ENCODE measurements at places on chromosomes 12 and 14.

DNA sequence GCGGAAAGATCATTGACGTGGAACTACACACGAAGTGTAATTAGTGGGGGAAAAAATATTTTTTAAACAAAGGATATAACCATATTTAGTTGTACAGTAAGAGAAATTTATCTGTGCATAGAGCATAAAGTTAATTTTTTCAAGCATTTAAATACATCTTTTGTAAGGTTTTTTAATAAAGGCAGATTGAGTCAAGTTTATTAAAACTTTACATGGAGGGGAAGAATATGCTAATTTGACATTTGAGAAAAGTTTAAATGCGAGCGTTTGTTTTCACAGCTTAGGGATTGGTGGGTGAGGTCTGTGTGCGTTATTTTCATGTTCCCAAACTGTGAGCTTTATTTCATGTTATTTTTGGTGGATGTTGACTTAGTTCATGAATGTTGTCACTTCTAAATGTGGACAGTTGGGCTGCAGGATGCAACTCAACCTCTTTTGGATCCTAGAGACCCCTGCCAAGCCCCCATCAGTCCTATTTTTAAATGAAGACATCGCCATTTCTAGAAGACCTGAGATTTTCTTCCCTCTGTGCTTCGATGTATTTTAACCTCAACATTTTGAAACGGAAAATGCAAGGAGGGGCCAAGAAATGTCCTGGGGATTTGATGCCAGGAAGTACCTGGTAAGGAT, 32.3 kb downstream of the BRI3BP start:
- no peak for DNase-seq

GRCh38 chr12:15698377-15698871, 90.8 kb downstream of the EPS8 start:
- no peak for DNase-seq

GRCh38 chr14:61517911-61518384, 177.4 kb upstream of the HIF1A start:
- no peak for DNase-seq

DNA sequence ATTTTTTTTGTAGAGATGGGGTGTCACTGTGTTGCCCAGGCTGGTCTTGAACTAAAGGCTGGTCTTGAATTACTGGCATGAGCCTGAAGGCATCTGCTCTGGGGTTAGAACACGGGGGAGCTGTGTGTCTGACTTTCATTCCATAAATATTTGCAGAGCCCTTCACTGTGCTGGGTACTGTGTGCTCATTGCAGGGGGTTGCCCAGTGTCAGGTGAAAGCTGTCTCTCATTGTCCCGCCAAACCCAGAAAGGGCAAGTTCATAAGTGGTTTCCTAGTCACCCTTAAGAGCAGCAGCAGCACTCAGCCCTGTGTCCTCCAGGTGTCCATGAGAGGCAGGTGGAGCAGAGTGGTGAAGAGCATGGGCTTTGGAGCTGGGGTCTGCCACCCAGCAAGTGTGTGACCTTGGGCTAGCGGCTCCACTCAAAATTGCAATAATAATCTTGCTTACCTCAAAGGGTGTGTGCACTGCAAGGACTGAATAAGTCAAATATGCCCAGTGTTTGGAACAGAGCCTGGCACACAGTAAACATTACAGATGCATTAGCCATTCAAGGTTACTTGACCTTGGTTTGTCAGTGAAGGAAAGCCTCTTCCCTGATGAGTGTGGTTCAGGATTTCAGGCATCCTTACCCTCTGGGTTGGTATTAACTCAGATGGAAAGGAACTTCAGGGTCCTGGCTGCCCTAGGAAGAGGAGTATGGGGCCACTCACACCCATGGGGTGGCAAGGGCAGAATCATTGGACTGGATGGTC, 4.4 kb upstream of the SMIM41 start:
- DNase-seq: no peak

GRCh38 chr12:92369056-92369455, 223.4 kb upstream of the BTG1 start:
- no peak for DNase-seq

DNA sequence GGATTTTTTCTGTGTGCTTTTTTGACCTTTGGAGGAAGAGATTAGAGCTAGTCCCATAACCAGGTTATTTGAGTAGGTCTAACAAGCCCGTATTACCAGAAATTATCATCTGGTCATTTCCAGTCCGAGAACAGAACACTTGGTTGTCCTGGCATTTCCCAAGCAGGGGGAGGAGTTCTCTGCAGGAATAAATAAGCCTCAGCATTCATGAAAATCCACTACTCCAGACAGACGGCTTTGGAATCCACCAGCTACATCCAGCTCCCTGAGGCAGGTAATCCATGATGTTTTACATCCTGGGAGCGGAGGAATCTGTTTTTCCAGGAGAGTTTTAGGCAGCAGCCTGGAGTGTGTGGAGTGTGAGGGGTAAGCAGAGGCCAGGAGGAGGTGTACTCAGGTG, at the start of gene SERPINA3:
TSS of gene SERPINA3 (plus strand) at position 218 of the 400 bp plus-strand sequence. CDS start 2,051 bp downstream, outside the sequence.
- DNase-seq: no peak

GRCh38 chr14:77120771-77121743, 20.5 kb downstream of the ZDHHC22 start:
- DNase-seq: peak; percentile 93

DNA sequence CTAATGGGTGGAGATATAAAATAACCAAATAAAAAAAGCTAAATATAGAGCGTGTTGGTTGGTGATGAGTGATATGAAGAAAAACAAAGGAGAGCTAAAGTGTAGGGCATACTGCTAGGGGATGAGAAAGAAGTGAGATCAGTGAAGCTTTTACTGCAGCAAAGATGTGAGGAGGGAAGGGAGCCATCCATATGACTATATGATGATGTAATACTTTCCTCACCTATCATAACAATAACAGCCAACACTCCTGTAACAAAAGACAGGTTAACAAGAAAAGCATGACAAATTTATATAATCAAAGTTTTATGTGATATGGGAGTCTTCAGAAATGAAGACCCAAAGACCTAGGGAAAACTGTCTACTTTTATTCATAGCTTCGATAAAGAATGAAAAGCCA, 57.4 kb upstream of the LRFN5 start:
- no peak for DNase-seq

DNA sequence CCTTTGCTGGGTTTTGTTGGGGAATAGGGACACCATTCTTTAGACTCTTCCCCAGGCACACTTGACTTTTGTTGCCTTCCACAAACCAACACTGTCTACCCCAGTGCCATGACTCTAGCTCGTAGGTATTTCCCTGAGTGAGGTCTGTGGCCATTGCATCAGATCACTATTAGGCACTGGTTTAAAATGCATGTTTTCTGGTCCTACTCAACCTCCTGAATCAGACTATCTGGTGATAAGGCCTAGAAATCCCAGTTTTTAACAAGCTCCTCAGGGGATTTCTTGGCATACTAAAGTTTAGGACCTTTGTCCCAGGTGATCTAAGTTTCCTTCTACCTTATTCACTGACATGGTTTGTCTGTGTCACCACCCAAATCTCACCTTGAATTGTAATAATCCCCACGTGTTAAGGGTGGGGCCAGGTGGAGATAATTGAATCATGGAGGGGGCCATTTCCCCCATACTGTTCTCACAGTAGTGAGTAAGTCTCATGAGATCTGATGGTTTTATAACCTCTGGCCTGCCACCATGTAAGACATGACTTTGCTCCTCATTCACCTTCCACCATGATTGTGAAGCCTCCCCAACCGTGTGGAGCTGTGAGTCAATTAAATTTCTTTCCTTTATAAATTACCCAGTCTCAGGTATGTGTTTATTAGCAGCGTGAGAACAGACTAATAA, 87.8 kb upstream of the PSMC1 start:
- no peak for DNase-seq

DNA sequence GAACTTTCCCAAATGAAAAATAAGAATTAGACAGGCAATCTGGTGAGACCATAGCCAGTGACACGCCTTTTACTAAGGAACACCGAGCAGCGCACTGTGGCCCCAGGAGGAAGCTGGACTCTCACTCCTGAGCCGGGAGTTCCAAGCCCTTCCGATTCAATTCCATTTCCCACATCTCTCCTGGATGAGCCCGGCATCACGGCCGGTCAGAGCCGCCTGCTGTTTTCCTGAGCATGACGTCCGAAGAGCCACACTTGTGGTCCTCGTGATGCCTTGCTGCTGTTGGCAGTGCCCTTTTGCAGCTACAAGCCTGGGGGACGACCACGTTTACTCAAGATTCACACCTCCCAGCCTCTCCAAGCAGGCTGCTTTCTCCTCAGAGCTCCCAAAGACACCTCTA, 40.8 kb downstream of the FBXL14 start:
- DNase-seq: no peak

GRCh38 chr14:56660677-56661389, 81.2 kb downstream of the TMEM260 start:
- no peak for DNase-seq

GRCh38 chr12:10829994-10830393, 3.8 kb upstream of the TAS2R10 start:
- DNase-seq: no peak

- DNase-seq: no peak
These were observed 89.8 kb downstream of the FAR2 start for GRCh38 chr12:29238822-29239291.

- DNase-seq: no peak
These were observed 43.1 kb downstream of the PROX2 start for GRCh38 chr14:74832849-74833248.

DNA sequence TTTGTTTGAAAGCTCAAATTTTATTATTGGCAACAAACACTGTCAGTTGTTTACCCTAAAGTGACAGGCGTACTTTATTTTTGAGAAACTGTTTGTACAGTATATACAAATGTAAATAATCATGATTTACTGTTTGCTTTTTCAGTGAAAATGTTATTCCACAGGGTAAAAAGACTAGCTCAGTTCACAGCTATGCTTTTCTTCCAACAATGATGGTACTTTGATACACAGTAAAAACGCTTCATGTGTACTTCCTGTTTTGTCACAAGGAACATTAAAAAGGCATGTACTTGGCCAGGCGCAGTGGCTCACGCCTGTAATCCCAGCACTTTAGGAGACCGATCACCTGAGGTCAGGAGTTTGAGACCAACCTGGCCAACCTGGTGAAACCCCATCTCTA, 53.7 kb downstream of the MON2 start:
- DNase-seq: no peak

DNA sequence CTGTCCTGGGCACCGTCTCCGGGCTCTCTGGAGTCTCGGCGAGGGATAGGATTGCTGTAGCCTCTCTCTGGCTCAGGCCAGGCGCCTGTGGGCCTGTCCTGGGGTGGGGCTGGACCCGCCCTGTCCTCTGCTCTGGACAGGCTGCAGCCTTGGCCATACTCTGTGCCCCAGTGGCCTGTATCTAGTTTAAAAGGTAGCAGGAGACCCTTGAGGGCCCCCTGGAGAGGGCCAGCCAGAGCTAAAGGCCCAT, 1.8 kb downstream of the KIF26A start:
- no peak for DNase-seq

DNA sequence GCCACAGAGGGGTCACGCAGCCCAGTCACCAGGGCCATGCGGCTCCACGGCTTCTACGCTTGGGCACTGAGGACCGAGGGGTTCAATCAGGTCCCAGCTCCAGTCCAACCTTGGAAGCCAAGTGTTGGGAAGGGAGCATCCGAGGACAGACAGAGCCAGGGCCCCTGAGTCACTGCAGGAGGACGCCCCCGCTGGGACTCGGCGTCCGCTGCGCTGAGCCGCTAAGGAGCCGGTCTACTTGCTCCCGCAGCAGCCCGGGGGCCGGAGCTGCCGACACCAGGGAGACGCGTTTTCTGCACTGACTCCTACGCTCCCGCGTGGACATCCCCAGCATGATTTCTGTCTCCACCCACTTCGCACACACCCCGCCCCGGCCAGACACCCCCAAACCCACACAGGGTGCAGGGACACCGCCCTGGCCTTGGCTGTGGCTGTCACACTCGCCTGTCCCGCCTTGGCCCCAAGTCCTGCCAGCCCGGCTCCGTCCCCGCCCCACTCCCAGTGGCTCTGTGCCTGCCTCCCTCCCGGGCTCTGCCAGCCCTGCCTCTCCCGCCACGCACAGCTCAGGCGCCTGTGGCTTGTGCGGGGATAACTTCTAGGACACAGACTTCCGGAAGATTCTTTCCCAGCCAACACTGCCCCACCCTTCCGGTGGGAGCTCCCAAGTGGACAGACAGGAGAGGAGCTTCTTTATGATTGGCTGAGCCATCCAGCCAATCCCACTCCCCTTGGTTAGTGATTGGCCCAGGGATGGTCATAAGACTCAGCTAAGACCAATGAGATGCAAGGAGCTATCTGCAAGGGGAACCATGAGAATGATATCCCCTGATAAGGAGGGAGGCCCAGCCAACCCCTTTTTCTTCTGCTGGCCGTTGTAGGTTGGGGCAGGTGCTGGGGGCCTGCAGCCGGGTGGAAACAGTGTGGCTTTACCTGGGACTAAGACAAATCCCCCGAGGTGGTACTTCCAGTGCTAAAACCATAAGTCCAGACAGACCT, 118.9 kb upstream of the SFSWAP start:
- DNase-seq: no peak

- peak; percentile 62 for DNase-seq
These were observed 28.9 kb downstream of the SLC15A4 start for GRCh38 chr12:128794661-128795529.

DNA sequence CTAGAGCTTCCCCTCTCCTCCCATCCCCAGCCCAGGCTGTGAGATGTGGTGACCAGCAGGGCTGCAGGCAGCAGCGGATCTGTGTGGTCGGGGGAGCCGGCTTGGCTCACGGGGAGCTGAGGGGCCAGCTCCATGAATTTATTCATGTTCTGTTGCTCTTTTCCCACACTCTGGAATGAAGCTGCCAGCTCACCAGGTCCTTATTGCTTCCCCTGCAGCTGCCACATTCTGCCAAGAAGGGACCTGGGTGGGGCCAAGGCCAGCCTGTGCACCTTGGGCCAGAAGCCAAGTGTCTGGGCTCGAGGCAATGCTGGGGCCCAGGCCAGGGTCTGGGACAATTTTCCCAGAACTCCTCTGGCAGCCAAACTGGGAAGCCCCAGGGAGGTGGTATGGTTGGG, 2.5 kb upstream of the C1QL4 start:
- no peak for DNase-seq

DNA sequence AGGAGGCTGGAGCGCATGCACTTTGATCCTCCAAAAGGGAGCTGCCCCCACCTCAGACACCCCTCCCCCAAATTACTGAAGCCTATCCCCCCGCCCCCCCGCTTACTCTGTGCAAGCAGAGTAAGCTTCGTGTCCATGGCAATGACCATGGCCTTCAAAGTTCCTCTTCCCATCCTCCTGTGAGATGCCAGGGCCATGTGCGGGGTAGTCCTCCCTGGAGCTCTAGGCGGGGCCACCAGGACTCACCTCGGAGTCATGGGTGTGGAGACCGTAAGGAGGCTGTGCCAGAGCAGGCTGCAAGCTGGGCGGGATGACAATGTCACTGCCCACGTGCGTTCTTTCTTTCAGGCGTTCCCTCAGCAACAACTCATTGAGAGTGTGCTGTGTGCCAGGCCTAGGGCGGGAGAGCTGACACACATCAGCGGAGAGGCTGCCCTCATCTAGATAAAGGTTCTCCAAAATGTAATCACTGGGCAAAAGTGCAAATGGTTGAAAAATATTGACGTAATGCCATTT, 66.8 kb downstream of the C14orf132 start:
- no peak for DNase-seq

- DNase-seq: no peak
These were observed 9.4 kb upstream of the SMARCD1 start for GRCh38 chr12:50075808-50076170.

Measured in GM12865 (cell line).